C1 segment of cervical spinal cord (tissue), 14 donors: ENCODE measurements at places on chromosomes 5 and 9.

GRCh38 chr9:95366731-95367325 lies 49.3 kb upstream of the FANCC start:
- no peak for DNase-seq

GRCh38 chr9:96663506-96664120 lies 8.5 kb upstream of the PRXL2C start:
- DNase-seq = no peak

- no peak for DNase-seq
Measured at GRCh38 chr5:95718203-95718602, 12.9 kb upstream of the RHOBTB3 start.

GRCh38 chr9:76087976-76088375 lies 197.5 kb downstream of the PCSK5 start:
- DNase-seq = no peak

- no peak for DNase-seq
Measured at GRCh38 chr9:130331573-130331972, 66.0 kb downstream of the HMCN2 start.

DNA sequence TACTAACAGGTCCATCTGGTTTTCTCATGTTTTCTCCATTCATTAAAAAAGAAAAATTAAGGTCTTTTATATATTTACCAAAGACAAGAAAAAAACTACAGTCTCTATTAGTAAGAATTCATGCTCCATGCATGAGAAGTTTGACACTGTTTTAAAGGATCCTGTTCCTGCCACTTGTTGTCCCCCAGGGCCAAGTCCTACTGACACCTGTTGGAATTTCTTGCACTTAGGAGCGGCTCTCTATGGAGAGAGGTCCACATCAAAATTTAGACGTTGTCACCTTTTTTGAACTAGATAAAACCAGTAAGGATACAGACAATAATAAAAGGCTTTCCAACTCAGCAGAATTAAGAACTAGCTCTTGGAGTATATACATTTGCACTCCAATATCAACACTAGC lies 42.3 kb downstream of the PWWP2A start:
- DNase-seq = no peak

DNA sequence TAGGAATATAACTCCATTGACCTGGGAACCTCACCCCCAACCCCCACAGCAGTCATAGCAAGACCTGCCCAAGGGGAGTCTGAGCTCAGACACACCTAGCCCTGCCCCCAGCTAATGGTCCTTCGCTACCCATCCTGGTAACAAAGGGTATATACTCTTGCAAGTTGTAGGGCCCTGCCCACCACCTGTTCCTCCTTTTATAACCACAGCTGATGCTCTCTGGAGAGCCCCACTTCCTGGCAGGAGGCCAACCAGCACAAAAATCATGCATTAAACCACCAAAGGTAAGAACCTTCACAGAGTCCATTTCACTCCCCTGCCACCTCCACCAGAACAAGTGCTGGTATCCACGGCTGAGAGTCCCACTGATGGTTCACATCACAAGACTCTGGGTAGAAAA lies 1195.3 kb upstream of the SEMA6A start:
- DNase-seq = no peak

- DNase-seq = no peak
Measured at GRCh38 chr5:85823462-85824426, 794.0 kb upstream of the COX7C start.
